ENCODE measurements at places on chromosomes 16 and 17.

GRCh38 chr17:33517746-33518145 lies 224.7 kb upstream of the ASIC2 start:
- H3K4me1 ChIP-seq, result no peaks in the 10 kb centered on the region
- H3K27ac ChIP-seq, result no peak overlapping the region

- no peaks in the 10 kb centered on the region for H3K27me3 ChIP-seq
- DNase-seq, result no peak
- 0 out of 2 replicates have a peak, but pooled peaks cover 1% of the 10 kb centered on the region for H3K36me3 ChIP-seq
- peaks cover 24% of the 10 kb centered on the region for H3K4me1 ChIP-seq
- H3K4me3 ChIP-seq, result no peak overlapping the region
Measured at GRCh38 chr17:80264205-80265075, 3.8 kb downstream of the RNF213 start.

- no peaks in the 10 kb centered on the region for H3K27me3 ChIP-seq
- no peak for DNase-seq
- no peak overlapping the region for H3K27ac ChIP-seq
- no peaks in the 10 kb centered on the region for H3K36me3 ChIP-seq
- no peaks in the 10 kb centered on the region for H3K4me1 ChIP-seq
Measured at GRCh38 chr17:13592427-13592826, 9.3 kb downstream of the HS3ST3A1 start.

- peaks cover 3% of the 10 kb centered on the region for H3K4me1 ChIP-seq
- H3K36me3 ChIP-seq, result no peaks in the 10 kb centered on the region
- no peaks in the 10 kb centered on the region for H3K27me3 ChIP-seq
- no peak overlapping the region for H3K4me3 ChIP-seq
Measured at GRCh38 chr16:730666-731509, 4.0 kb downstream of the HAGHL start.

- peak; percentile 85 for DNase-seq
- H3K36me3 ChIP-seq, result peaks cover 4% of the 10 kb centered on the region
- no peak overlapping the region for H3K27ac ChIP-seq
- no peaks in the 10 kb centered on the region for H3K27me3 ChIP-seq
- H3K4me1 ChIP-seq, result peaks cover 18% of the 10 kb centered on the region
- no peak overlapping the region for H3K4me3 ChIP-seq
Measured at GRCh38 chr17:46942441-46943217, 19.7 kb downstream of the GOSR2 start.

DNA sequence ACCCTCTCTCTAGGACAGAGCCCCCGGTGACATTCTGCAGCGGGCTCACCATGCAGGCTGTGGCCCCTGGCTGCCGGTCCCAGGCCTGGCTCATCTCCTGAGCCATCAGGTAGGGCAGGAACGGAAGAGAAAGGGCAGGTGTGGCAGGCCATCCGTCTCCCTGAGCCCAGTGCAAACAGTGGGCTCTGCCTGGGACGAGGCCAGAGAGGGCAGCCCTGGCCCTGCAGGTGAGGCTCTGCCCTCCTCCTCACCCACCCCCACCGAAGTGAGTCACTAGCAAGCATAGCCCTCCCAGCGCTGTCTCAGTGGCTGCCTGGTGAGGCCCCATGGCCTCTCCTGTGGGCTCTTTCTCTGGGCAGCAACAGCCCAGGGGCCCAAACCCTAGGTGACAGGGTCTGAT lies 14.5 kb downstream of the OTOP3 start:
- no peaks in the 10 kb centered on the region for H3K36me3 ChIP-seq
- H3K27ac ChIP-seq, result no peak overlapping the region
- H3K27me3 ChIP-seq, result no peaks in the 10 kb centered on the region
- no peak overlapping the region for H3K4me3 ChIP-seq
- peaks cover 8% of the 10 kb centered on the region for H3K4me1 ChIP-seq

- H3K4me1 ChIP-seq, result no peaks in the 10 kb centered on the region
- H3K4me3 ChIP-seq, result no peak overlapping the region
- no peak overlapping the region for H3K27ac ChIP-seq
- H3K36me3 ChIP-seq, result no peaks in the 10 kb centered on the region
Measured at GRCh38 chr17:57210972-57211411, 45.3 kb upstream of the MSI2 start.

DNA sequence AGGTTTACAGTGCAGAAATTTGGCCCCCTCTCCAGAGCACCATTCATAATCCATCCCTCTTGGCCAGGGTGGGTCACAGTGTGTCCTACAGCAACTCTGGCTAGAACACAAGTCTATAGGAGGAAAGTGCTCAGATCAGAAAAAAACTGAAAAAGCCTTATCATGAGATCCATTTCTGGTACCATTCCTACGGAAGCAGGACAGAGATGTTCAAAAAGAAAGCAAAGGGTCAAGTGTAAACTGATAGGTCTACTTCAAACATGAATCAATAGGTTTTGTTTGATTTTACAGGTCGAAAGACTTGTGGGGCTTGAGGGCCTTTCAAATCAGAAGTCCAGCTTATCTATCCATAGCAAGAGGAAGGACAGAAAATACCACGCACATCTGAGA lies 326.4 kb downstream of the SOX9 start:
- H3K27ac ChIP-seq, result peak overlapping the region; percentile 62
- H3K36me3 ChIP-seq, result no peaks in the 10 kb centered on the region
- DNase-seq, result no peak
- no peak overlapping the region for H3K4me3 ChIP-seq
- no peaks in the 10 kb centered on the region for H3K27me3 ChIP-seq
- H3K4me1 ChIP-seq, result peaks cover 62% of the 10 kb centered on the region

DNA sequence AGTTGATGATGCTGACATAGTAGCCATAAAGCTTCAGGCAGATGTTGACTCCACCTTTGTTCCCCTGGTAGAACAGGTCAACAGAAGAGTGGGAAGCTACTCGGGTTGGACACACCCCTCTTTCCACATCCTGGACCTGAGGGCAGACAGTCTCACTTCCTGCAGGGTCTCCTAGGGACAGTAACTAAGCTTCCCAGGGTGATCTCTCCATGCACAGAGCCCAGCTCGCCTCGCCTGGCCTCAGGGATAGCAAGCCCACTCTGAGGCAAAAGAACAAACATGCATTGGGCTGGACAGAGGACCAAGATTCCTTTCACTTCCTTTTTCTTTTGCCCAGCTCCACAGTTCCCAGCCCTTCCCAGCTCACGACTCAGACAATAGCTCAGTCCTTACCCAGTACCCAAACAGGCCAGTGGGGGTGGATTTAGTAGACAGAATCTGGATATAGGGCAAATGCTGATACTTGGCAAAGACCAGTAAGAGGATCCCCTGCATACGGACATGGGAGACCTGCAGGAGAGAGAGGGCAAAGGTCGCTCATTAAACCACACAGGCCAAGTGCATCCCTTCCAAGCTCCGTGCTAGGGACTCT lies 7.0 kb downstream of the INPP5K start:
- H3K4me1 ChIP-seq, result no peaks in the 10 kb centered on the region
- peak overlapping the region; percentile 7 for H3K27ac ChIP-seq
- peak; percentile 64 for DNase-seq
- H3K27me3 ChIP-seq, result no peaks in the 10 kb centered on the region
- no peaks in the 10 kb centered on the region for H3K36me3 ChIP-seq

GRCh38 chr17:6712058-6712853 lies 913 bp downstream of the SLC13A5 start:
- no peaks in the 10 kb centered on the region for H3K27me3 ChIP-seq
- no peak overlapping the region for H3K27ac ChIP-seq
- H3K4me3 ChIP-seq, result no peak overlapping the region
- DNase-seq, result peak; percentile 2
- H3K4me1 ChIP-seq, result no peaks in the 10 kb centered on the region

DNA sequence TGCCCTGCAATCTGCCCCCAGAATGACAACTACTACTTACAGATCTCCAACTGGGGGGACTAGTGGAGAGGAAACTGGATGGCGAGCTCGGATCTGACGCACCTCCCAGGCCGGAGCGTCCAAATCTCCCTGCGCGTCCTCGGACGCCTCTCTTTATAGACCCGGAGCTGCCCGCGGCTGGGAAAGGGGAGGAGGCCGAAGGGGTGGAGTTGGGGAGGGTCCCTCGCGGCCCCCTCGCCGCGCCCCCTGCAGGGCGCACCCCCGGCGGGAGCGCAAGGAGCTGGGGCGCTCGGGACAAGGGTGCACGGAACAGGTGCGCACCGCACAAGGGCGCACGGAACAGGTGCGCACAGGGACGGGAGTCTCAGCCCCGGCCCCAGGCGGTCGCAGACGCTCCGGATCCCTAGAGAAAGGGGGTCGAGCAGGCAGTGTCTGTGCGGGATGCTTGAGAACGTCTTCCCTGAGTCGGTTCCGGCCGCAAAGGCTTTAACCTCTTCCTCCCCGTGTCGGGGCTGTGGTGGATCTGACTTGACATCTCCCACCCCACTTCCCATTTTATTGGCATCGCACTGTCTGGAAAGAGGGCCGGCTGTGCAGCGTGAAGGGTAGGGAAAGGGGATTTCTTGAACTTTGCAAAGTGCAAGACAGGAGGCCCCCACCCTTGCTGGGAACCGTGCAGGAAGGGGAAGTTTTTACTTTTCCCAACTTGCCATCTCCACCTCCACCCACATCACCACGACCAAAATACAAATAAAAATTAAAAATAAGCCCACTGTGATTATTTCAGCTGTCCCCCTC lies at the start of gene MYH11:
Gene MYH11 (minus strand): TSS at position 128 of the 798 bp plus-strand sequence. CDS start 18,776 bp downstream, outside the sequence.
- no peak for DNase-seq
- no peak within 1 kb of the TSS for H3K4me3 ChIP-seq
- no peaks in the 10 kb centered on the region for H3K27me3 ChIP-seq
- H3K27ac ChIP-seq, result no peak within 1 kb of the TSS

- no peaks in the 10 kb centered on the region for H3K27me3 ChIP-seq
- H3K36me3 ChIP-seq, result peaks cover 1% of the 10 kb centered on the region
- no peak overlapping the region for H3K4me3 ChIP-seq
- H3K27ac ChIP-seq, result no peak overlapping the region
Measured at GRCh38 chr17:17762744-17763105, 74.1 kb downstream of the SREBF1 start.

DNA sequence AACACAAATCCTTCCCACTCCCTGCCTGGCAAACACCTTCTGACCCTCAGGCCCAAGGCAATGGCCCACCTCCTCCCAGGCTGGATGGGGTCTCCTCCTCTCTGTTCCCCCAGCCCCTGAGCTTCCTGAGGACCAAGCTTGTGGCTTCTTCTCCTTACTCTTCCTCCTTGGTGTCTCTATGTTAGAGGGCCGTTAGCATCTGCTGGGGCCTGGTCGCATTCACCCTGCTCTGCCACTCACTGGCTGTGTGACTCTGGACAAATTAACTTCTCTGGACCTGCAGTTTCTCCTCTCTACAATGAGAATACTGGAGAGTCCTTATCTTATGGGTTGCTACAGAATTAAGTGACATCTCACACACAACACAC lies 725 bp upstream of the MT2A start:
- no peak for DNase-seq
- peak overlapping the region; percentile 66 for H3K27ac ChIP-seq
- no peaks in the 10 kb centered on the region for H3K36me3 ChIP-seq
- H3K27me3 ChIP-seq, result no peaks in the 10 kb centered on the region
- no peak overlapping the region for H3K4me3 ChIP-seq

DNA sequence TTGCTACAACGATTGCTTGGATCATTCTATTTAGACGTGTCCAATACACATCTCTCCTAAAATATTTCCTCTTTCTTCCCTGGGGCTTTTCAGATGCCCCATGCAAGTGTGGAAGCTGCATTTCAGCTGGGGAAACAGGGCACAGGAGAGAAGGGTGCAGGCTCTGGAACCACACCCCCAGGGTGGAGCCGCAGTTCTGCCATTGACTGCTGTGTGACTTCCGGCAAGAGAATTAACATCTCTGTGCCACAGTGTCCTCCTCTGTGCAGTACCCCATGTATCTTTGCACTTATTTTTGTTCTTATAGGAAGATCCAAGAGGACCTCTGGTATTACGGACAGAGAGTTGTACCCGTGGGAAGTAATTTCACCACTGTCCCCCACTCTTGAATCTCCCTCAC lies 405.3 kb upstream of the EEF2KMT start:
- no peak for DNase-seq
- no peak overlapping the region for H3K27ac ChIP-seq
- H3K36me3 ChIP-seq, result no peaks in the 10 kb centered on the region

GRCh38 chr17:76586741-76587487 lies 1.3 kb upstream of the ST6GALNAC2 start:
- H3K4me1 ChIP-seq, result peaks cover 28% of the 10 kb centered on the region
- no peaks in the 10 kb centered on the region for H3K27me3 ChIP-seq
- DNase-seq, result no peak
- H3K27ac ChIP-seq, result no peak overlapping the region

DNA sequence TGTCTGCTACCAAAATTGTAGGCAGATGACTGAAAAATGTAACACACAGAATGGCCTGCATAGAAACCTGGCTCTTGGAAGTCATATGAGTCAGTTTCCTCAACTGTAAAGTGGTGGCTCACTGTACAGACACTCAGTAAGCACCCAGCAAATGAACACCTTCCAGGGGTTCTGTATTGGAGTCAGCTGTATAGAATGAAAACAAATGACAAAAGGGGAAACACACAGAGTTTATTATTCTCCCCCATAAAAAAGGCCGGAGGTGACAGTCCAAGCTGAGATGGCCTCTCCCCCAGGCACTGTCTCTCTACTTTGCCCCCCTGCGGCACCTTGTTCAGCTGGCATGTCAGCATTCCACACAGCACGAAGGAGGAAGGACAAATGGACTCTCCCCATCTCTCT lies 6.2 kb upstream of the MEOX1 start:
- DNase-seq, result peak; percentile 92
- H3K4me3 ChIP-seq, result no peak overlapping the region
- peaks cover 91% of the 10 kb centered on the region for H3K4me1 ChIP-seq
- peak overlapping the region; percentile 90 for H3K27ac ChIP-seq
- H3K36me3 ChIP-seq, result no peaks in the 10 kb centered on the region

GRCh38 chr16:56610017-56610608 lies 1.7 kb downstream of the MT2A start:
- H3K4me1 ChIP-seq, result peaks cover 11% of the 10 kb centered on the region
- no peak overlapping the region for H3K4me3 ChIP-seq
- H3K27ac ChIP-seq, result no peak overlapping the region
- no peaks in the 10 kb centered on the region for H3K36me3 ChIP-seq

- H3K4me1 ChIP-seq, result peaks cover 30% of the 10 kb centered on the region
- no peak overlapping the region for H3K27ac ChIP-seq
- no peak for DNase-seq
- H3K27me3 ChIP-seq, result no peaks in the 10 kb centered on the region
Measured at GRCh38 chr17:75396796-75397195, 8.7 kb downstream of the GRB2 start.

DNA sequence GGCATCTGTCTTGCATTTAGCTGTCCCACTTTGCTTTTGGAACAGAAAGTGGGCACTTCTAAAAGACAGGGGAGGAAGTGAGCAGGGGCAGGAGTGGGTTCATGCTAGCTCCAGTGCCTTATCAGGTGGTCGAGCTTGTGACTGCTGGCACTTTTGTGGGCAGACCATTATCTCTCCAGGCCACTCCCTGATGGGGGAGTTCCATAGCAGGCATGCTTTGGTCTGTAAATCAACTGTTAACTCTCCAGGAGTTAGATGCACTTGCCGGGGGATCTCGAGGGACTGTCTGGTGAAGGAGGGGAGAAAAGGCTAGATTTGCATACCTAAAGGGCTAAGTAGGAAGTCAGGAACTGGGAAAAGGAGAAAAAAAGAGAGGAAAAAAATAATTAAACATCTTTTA lies 9.3 kb upstream of the CARD14 start:
- H3K4me1 ChIP-seq, result no peaks in the 10 kb centered on the region
- H3K4me3 ChIP-seq, result no peak overlapping the region
- no peaks in the 10 kb centered on the region for H3K36me3 ChIP-seq
- H3K27ac ChIP-seq, result no peak overlapping the region

DNA sequence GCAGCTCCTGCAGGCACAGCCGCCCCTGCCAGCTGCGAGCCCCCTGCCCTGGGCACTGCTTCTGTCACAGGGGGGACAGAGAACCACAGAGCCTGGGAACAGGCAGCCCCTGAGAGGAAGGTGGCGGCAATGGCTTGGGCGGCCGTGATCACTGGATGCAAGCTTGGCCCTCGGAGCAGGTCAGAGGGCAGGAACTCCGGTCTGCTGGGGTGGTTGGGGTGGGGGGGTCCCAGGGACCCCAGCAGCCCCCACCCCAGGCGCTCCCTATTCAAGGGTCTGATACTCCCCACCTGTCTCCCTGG lies 1.9 kb upstream of the CYBA start:
- H3K27ac ChIP-seq, result no peak overlapping the region
- no peaks in the 10 kb centered on the region for H3K27me3 ChIP-seq
- H3K4me1 ChIP-seq, result peaks cover 17% of the 10 kb centered on the region
